ENCODE measurements at places on chromosomes 5 and 9.

GRCh38 chr5:119153629-119154028 lies 82.7 kb downstream of the DMXL1 start:
- no peak for DNase-seq

- no peak for DNase-seq
Observed at GRCh38 chr5:173327084-173327947, 898 bp downstream of the STC2 start.

DNA sequence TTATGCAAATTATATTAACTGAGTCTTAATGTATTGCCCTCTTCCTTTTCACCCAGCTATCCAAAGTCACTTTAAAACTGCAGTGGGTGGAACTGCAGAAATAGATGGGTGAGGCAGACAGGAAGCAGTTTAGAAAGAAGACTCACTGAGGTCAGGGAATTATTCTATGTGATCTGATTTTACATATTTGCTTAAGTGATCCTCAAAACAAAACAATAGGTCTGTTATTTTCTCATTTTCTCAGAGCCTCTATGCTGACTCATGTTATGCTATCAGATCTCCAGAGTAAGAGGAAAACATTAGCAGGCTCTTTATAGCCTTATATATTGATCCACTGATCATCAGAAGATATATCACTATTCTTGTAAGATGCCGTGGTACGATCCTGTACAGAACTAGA lies 63.5 kb downstream of the MRPS27 start:
- no peak for DNase-seq

DNA sequence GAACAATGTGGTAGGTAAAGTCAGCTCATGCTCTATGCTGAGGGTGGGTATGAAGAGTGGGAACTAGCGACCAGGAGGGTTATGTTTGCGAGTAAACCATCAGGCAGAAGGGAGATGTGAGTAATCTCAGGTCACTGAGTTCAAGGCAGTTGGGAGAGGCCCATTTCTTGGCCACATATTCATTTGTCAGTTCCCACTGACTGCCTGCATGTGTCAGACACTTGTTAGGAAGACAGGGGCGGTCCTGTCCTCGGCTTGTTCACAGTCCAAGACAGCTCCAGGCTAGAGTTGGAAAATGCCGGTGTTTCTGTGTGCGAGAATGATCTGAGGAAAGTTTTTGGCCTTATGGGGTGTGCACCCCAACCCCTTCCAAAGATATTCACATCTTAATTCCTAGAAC lies 48.6 kb upstream of the GDNF start:
- no peak for DNase-seq

GRCh38 chr5:143119291-143119769 lies 284.2 kb downstream of the NR3C1 start:
- DNase-seq = no peak

DNA sequence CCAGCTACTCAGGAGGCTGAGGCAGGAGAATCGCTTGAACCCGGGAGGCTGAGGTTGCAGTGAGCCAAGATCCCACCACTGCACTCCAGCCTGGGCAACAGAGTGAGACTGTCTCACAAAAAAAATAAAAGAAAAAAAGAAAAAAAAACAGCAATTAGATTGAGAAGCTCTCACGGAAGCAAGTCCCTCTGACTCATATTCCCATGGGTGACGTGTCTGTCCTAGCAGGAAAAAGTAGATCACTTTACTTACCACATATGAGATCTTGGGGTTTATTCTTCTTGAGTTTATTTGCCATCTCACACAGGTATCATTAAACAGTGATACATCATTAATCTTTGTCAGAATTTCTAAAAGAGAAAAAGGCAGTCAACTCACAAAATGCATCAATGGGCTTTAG lies 62.6 kb downstream of the SUSD1 start:
- no peak for DNase-seq

- no peak for DNase-seq
Observed at GRCh38 chr9:135533674-135534073, 12.3 kb upstream of the OBP2A start.

- DNase-seq = no peak
Observed at GRCh38 chr9:2396622-2397285, 224.8 kb upstream of the VLDLR start.

- no peak for DNase-seq
Observed at GRCh38 chr9:137582286-137582860, 3.6 kb upstream of the DPH7 start.

DNA sequence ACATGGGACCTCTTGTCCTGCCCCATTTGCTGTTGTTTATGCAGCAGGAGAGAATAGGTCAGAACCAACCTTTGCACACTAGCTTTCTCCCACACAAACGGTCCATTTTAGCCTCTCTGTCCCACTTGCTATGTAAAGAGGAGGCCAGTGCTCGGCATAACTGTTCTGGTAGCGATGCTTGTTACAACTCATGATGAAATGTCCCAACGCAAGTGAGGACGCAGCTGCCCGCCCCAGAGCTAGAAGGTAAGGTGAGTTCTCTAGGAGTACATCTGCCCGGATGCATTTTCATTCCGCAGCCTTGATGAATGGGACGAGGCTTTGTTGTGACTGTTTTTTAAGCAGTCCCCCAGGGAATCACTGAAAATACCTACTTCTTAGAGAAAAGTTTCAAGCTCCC lies 14.1 kb downstream of the S1PR3 start:
- DNase-seq = no peak

GRCh38 chr5:5505815-5506214 lies 83.3 kb downstream of the ICE1 start:
- DNase-seq = no peak

- DNase-seq = no peak
Observed at GRCh38 chr5:68378204-68378820, 162.8 kb downstream of the PIK3R1 start.

GRCh38 chr5:116492016-116492623 lies 82.5 kb downstream of the SEMA6A start:
- DNase-seq = no peak

DNA sequence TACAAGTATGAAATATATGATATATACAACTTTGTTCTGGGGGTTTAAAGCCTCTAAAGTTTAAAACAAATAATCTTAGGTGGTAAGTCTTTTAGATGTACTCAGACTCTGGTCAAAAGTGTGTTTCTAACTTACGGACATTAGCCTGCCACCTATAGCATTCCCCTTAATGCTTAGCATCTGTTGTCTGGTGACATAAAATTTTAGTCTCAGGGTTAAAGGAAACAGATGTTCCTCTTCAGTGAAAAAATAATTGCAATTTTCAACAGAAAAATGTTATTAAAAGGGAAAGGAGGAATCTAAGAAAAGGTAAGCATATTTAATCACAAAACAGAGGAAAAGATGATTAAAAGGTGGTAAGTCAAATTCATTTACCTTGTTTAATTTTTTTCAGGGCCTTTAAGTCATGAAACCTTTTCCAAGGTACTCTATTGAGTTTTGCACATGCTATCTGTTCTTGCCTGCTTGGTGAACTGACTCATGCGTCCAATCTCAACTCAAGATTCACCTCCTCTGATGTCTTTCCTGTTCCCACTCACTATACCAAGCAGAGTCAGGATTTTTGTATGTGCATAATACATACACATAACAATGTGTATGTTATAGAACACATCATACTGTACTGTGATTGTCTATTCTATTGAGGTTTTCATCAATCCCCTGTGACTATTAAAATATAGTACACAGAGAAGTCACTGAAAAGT lies 7.9 kb downstream of the TMEM167A start:
- no peak for DNase-seq

GRCh38 chr5:139688088-139688702 lies 40.0 kb downstream of the CXXC5 start:
- no peak for DNase-seq

- no peak for DNase-seq
Observed at GRCh38 chr5:176416965-176417364, 626 bp upstream of the CLTB start.

- no peak for DNase-seq
Observed at GRCh38 chr5:35177783-35178182, 52.5 kb downstream of the PRLR start.

GRCh38 chr9:72441848-72442607 lies 77.0 kb upstream of the ZFAND5 start:
- no peak for DNase-seq

GRCh38 chr9:20492772-20493171 lies 129.5 kb downstream of the MLLT3 start:
- DNase-seq = no peak

DNA sequence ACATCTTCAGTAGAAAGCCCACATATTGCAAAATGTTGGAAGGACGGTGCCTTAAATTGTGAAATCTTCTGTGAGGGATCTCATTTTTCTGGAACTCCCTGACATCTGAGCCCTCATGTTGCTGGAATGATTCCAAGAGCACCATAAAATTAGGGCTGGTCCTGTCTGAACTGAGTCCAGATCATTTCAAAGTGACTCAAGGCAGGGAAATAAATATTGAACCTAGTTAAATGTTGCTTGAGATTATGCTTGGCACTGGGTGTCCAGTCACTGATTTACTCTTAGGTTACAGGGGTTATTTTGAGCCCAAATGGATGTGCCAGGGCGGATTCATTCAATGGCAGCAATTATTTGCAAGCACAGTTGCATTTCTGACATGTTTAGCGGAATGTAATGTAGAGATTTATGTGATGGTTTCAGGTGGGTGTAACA lies 437.0 kb downstream of the PIK3R1 start:
- no peak for DNase-seq

- no peak for DNase-seq
Observed at GRCh38 chr5:64612344-64612961, 77.8 kb upstream of the SHISAL2B start.

DNA sequence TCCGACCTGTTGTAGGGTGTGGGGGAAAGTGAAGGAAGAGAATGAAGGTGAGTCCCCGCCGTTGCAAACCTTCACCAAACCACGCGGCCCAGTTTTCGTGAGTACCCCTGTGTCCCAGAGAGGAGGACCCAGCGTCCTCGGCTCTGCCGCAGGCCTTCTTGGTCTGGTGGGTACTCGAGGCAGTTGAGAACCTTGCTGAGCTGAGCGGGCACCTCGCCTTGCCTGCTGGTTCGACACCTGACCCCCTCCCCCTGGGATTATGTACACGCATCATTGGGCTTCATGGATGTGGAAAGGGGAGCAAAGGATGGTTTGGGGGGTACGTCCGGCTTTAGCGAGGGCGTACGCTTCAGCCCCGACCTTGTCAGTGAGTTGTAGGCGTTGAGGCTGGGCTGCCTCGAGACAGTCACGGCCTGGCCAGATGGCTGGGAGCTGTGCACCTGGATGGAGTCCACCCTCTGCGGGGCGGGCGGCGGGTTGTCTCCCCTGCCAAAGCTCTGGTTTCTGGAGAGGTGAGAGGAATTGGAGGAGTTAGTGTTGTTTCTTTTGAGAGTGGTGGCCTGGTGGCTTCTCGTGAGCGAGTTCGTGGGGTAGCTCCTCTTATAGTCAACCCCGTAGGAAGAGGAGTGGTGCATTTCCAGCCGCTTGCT lies 128.1 kb downstream of the SEMA6A start:
- no peak for DNase-seq

DNA sequence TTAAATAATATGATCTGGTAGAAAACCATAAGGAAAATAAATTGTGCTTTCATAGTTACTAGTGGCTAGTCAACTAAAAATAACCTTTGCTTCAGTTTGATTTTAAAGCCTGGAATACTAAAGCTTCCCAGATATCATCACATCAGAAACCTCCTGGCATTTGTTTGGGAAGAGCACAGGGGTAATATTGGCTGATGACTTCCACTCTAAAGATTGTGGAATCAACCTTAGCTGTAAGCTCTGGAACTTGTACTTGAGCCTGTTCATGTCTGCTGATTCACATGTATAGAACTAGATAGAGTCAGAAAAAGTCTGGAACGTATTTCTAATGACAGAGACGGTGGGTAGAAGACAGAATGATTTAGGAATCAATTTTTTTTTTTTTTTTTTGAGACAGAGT lies 345.0 kb downstream of the CWC27 start:
- no peak for DNase-seq

- DNase-seq = no peak
Observed at GRCh38 chr5:129506086-129506485, 46.0 kb downstream of the ADAMTS19 start.

- DNase-seq = no peak
Observed at GRCh38 chr5:140044041-140044440, 942 bp upstream of the NRG2 start.

DNA sequence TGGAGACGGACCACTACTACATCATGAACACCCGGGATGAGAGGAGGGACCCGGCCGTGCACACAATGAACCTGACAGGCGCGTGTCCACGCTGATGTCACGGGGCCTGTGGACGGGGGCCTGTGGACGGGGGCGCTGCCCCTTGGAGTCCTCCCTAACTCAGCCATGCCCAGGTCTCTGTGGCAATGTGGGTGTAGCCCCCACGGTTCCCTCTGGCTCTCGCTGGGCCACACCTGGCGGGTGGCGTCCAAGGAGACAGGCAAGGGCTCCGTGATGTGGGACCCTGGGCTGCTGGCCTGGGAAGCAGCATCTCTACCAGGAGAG lies 22.1 kb downstream of the PAEP start:
- no peak for DNase-seq

GRCh38 chr5:82275216-82275664 lies 2.9 kb downstream of the RPS23 start:
- no peak for DNase-seq

GRCh38 chr5:68630354-68630753 lies 414.8 kb downstream of the PIK3R1 start:
- DNase-seq = no peak

DNA sequence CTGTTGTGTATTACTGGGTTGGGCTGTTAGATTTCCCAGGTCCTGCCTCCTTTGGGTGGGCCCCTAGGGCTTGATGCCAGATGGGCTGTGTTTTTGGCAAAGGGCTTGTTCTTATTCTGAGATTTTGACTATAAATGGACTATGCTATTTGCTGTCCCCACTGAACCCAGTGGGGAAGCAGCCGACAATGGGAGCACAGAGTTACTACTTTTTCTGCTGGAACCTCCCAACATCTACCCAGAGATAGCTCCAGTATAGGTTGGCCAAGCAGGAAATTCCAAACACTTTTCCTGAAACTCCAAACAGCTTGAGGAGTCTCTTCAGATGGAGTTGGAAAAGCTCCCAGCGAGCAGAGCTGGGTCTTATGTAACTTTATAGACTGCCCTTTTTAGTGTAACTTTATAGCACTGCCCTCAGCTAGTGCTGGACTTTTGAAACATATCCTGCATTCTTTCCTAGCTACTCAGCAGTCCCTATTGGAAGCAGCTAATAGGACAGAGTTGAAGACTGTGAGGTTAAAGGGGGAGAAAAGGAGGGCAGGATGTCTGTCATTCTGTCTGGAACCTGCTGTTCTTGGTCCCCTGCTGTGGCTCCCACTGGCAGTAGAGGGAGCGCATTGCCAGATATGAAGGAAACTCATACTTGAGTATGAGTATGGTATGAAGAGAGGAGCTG lies 21.0 kb downstream of the RUSC2 start:
- no peak for DNase-seq

DNA sequence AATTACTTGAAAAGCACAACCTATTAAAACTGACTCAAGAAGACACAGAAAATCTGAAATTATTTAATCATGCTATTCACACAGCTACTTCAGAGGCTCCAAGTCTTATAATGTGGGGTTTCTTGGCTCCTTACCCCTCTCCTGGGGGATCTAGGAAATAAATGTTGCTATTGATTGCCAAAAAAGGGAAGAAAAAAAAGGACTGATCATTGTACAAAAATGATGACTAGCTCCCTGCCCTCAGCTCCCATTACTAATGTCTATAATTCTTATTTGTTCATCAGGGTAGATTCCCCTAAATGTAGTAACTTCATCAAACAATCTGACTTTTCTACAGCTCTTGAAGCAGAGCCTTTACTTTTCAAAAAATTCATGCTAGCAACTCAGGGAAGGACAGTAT lies 3.3 kb upstream of the SMC5 start:
- no peak for DNase-seq

- DNase-seq = no peak
Observed at GRCh38 chr9:80500300-80500699, 928.5 kb downstream of the TLE4 start.

All from stimulated activated CD8-positive, alpha-beta memory T cell treated with anti-CD3 and anti-CD28 coated beads, Interleukin-12 subunit alpha, Interleukin-12 subunit beta, amount 100 ng/mL, for 1 hour (primary cell).